ENCODE measurements at places on chromosomes 16 and 17.
A peak's percentile ranks its signal among the peaks of the same experiment; 100 is the strongest.

GRCh38 chr16:351804-352520 is 561 bp downstream of the AXIN1 start:
- peak; percentile 40 for DNase-seq

GRCh38 chr16:28524681-28525171 is 14.0 kb downstream of the NUPR1 start:
- no peak for DNase-seq

- no peak for DNase-seq
Observed at GRCh38 chr17:72527789-72528188, 407.0 kb downstream of the SOX9 start.

- no peak for DNase-seq
Observed at GRCh38 chr16:87180069-87180468, 137.1 kb downstream of the C16orf95 start.

DNA sequence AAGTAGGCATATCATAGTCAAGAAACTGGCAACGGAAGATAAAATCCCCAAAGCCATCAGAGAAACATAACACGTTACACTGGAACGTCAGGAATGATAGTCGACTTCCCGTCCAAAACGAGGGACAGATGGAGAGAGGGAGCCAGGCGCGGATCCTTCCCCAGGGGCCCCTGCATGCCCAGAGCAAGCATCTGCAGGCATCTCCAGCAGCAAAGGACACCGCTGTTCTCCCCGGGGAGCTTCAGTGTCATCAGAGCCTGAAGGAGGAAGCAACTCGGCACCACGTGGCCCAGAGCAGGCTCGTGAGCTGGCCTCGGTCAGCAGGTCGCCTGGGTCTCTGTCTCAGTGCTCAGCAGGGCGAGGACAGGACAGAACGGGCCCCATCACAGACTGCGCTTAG is 50.1 kb downstream of the LMF1 start:
- no peak for DNase-seq

DNA sequence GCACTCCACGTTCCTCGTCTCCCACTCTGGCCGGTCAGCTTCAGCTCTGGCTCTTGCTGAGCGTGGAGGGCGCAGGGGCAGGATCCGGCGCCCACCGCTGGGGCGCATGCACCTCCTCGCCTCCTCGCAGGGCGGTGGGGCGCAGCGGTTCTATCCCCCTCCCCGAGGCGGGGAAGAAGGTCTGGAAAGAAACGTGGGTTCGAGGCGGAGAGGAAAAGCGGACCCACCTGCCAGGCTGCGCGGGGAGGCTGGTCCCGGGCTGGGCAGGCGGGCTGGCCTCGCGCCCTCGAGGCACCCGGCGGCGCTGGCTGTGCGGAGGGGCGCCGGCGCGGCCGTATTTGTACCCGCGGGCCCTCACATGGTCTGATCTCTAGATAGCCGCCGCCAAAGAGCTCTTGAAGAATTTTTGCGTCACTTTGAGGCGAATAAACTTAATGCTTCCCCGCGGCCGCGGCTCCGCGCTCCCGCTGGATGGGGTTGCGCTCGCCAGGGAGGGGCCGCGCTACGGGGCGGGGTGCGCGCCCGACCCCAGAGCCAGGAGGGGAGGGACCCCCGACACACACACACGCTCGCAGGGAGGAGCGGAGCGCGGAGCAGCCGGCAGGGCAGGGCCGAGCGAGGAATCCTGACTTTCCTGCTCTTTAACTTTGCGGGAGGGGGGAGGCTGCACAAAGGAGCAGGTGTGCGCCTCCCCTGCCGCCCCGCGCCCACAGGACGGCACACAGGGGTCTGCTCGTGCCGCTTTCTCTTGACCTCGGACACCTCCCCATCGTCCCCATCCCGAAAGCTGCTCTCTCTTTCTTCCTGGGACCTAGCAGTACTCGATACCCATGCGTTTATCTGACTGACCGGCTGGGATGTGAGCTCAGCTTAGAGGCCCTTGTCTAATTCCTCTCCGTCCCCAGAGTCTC is at the start of gene SLC6A4:
TSS of gene SLC6A4 (minus strand) at position 312 of the 911 bp plus-strand sequence. CDS start 13,739 bp downstream, outside the sequence.
- peak; percentile 15 for DNase-seq

- no peak for DNase-seq
Observed at GRCh38 chr16:56345406-56346050, 79.8 kb downstream of the AMFR start.

GRCh38 chr17:73550556-73550955 is 93.7 kb downstream of the SDK2 start:
- DNase-seq, result peak; percentile 83

DNA sequence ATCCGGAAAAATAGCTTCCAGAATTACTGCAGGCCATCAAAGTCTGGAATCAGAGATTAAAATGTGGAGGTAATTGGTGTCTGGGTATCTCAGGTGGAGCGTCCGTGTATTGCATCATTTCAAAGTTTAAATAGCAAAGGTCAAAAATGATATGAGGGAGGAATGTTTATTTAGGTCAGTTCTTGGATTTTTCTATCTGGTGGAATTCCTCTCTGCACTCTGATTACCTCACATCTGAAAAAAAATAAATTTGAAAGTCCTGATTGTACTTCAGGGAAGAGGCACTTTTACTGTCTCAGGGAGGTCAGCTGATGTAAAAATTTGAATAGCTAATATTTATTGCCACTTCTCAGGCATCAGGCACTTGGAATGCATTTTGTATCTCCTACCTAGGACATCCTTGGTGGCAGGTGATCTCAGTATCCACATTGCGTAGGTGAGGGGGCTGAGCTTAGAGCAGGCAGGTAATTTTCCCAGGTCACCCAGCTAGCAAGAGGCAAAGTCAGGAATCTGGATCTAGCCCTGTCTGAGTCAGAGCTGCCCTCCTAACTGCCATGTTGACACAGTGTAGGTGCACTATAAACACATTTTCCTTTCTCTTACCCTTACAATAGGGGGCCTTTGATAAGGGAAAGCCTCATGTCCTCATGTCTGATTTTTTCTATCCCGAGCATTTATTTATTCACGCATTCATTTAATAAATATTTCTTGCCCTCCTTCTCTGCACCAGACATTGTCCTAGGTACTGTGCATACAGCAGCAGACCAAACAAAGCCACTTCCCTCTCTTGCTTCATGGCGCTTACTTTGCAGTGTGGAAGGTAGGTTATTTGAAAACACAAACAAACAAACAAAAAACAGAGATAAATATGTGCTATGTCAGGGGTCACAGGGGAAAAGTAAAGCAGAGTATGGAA is 454.3 kb downstream of the HAPSTR1 start:
- no peak for DNase-seq

DNA sequence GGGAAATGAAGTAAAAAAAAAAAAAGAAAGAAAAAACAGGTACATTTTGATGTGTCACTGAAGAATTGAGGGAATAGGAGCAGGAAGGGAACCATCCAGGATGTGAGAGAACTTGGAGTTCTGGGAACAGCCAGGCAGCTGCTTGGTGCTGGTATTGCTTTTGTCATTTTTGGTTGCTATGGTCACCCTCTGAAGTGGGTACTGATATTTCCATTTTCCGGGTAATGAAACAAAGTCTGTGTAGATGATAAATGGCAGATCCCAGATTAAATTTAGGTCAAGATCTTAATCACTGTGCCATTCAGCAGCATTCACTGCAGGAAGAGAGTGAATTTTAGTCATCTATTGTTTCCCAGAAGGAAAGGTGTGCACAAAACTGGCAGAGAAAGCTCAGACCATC is 93.6 kb downstream of the ABCA8 start:
- no peak for DNase-seq

DNA sequence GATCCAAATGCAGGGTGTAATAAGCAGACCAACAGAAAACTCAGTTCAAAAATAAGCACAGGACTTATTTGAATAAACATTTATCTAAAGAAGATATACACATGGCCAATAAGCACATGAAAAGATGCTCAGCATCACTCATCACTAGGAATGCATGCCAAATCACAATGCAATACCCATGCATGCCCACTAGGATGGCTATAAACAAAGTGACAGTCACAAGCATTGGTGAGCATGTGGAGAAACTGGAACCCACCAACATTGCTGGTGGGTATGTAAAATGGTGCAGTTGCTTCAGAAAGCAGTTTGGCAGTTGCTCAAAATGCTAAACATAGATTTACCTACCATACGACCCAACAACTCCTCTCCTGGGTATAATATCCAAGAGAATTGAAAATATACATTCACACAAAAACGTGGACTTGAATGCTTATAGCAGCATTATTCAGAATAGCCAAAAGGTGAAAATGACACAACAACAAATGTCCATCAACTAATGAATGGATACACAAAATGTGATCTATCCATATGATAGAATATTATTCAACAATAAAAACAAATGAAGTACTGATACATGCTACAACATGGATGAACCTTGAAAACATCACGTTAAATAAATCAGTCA is 20.1 kb downstream of the UBE2O start:
- DNase-seq, result peak; percentile 31

DNA sequence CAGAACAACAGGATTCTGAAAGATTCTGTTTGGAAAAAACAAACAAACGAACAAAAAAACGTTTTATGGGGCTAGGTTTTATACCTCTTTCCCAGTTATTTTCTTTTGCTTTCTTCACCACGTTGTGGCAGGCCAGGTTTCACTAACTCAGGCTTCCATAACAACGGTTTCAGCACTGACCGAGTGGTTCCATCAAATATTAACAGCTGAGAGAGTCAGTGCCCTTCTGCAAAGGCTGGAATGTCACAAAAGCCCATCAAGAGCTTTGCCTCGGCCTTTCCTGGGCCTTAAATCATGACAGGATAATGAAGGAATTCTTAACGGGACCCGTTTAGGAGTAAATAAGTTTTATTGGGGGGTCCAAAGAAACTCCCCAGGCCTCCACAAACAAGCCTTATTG is 34.2 kb downstream of the MPHOSPH6 start:
- no peak for DNase-seq

DNA sequence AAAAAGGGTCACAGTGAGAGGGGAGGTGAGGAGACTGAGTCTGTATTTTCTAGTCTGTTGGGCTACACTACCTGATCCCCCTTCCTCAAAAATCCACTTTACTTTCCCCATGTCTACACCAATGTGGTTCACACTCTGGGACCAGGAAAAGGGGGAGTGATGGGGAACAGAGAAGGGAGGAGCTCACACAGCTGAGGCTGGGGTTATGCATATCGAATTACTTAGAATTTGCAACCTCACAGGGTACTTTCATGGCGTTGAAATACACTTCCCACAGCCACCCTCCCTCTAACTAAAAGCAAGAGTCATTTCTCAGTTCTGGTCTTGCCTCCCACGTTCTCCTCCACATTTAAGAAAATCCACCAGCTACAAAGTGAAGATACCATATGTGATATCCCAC is 14.1 kb downstream of the MAPT start:
- no peak for DNase-seq

- no peak for DNase-seq
Observed at GRCh38 chr17:13485327-13485726, 116.4 kb downstream of the HS3ST3A1 start.

All from MG63 (cell line).